ENCODE measurements at places on chromosomes 1 and 21.

- no peak for DNase-seq
Observed at GRCh38 chr1:208534599-208534897, 290.4 kb upstream of the PLXNA2 start.

GRCh38 chr1:1788646-1789431 is 10.6 kb upstream of the NADK start:
- DNase-seq: no peak

- peak; percentile 30 for DNase-seq
Observed at GRCh38 chr1:23980728-23981070, 572 bp upstream of the SRSF10 start.

- DNase-seq: no peak
Observed at GRCh38 chr1:28905921-28906666, 8.3 kb upstream of the EPB41 start.

DNA sequence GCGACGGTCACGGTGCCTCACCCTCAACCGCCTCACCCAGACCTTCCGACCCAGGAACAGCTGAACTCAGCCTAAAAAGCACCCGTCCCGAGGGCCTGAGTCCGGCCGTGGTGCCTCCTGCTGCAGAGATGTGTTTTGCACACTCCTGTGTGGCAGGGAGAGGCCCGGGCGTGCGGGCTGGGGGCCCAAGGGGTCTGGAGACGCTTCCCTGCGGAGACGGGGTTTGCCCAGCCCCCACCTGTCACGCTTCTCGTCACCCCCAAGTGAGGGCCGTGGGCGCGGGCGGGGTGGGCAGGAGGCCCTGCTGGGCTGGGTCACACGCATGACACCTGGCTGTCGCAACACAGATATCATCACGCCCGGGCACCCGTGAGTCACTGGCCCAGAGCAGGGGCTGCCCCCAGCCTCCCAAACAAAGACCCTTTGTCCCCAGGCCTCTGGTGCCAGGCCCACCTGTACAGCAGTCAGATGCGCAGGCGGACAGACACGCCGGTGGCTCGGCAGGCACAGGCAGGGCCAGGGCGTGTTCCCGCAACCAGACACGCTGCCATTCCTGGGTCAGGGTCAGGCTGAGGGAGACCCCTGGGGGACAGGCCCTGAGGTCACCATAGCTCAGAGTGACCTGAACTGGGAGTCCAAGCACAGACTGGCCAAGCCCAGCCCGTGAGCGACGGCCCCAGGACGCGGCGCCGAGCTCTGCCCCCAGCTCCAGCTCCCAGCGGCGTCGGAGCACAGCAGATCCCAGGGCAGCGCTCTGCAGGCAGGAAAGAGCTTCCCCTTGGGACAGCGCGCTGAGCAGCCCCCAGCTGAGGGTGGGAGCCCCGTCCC is 6.1 kb downstream of the B3GALT6 start:
- DNase-seq: no peak

Data from nephron progenitor cell (in vitro differentiated cells).